ENCODE measurements at places on chromosomes 1 and 21. TPM values are rescaled to one million over a fixed set of nuclear protein-coding genes. Genes with fewer than 3 reads are reported as not detected.
A peak's percentile ranks its signal among the peaks of the same experiment; 100 is the strongest.

GRCh38 chr1:209023790-209024189 lies 559.7 kb upstream of the CAMK1G start:
- H3K27ac ChIP-seq = no peak overlapping the region
- no peak overlapping the region for H3K4me3 ChIP-seq
- no peaks in the 10 kb centered on the region for H3K27me3 ChIP-seq
- H3K36me3 ChIP-seq = no peaks in the 10 kb centered on the region

DNA sequence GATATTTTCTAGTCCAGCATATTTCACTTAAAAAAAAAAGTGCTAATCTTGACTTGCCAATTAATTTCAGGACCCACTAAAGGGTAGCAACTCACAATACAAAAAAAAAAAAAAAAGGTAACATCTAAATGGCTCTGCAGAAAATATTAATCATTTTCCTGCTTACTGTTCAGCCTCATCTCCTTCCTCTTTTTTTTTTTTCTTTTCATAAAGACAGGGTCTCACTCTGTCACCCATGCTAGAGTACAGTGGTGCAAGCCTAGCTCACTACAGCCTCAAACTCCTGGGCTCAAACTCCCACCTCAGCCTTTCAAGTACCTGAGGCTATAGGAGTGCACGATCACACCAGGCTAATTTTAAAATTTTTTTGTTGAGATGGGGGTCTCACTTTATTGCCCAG lies 30.4 kb downstream of the TTC13 start:
- no peak for DNase-seq
- H3K27me3 ChIP-seq = no peaks in the 10 kb centered on the region
- peaks cover 17% of the 10 kb centered on the region for H3K36me3 ChIP-seq
- no peaks in the 10 kb centered on the region for H3K4me1 ChIP-seq
- no peak overlapping the region for H3K4me3 ChIP-seq

GRCh38 chr1:6438047-6438525 lies 13.5 kb downstream of the ESPN start:
- DNase-seq = peak; percentile 52
- no peaks in the 10 kb centered on the region for H3K27me3 ChIP-seq
- H3K27ac ChIP-seq = no peak overlapping the region

- H3K4me3 ChIP-seq = peak overlapping the region; percentile 85
- peak overlapping the region; percentile 85 for H3K27ac ChIP-seq
- no peaks in the 10 kb centered on the region for H3K27me3 ChIP-seq
- H3K4me1 ChIP-seq = peaks cover 37% of the 10 kb centered on the region
- peaks cover 52% of the 10 kb centered on the region for H3K36me3 ChIP-seq
Measured at GRCh38 chr1:173479649-173480048, 2.5 kb downstream of the PRDX6 start.

DNA sequence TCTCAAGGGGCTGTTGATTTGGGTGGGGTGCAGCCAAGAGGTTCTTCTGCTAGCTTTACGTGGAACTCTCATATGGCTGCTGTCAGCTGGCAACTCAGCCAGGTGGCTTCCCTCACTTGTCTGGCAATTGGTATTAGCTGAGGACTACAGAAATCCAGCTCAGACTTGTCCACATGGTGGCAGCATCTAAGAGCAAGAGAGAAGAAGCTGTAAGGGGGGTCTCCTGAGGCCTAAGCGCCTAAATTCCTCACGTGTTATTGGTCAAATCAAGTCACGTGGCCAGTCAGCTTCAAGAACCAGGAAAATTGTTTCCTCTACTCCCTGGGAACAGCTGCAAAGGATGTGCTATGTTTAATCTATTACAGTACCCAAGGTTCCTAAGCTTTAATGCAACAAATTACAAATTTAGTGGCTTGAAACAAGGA lies 4.2 kb upstream of the DYRK3 start:
- H3K4me3 ChIP-seq = no peak overlapping the region
- H3K4me1 ChIP-seq = peaks cover 10% of the 10 kb centered on the region
- DNase-seq = peak; percentile 31

- no peaks in the 10 kb centered on the region for H3K36me3 ChIP-seq
- H3K4me3 ChIP-seq = no peak overlapping the region
- no peak for DNase-seq
- H3K27me3 ChIP-seq = peaks cover 17% of the 10 kb centered on the region
Measured at GRCh38 chr1:56917356-56917755, 48.5 kb downstream of the C8B start.

- peaks cover 26% of the 10 kb centered on the region for H3K36me3 ChIP-seq
- H3K4me3 ChIP-seq = no peak overlapping the region
- H3K27me3 ChIP-seq = no peaks in the 10 kb centered on the region
- no peak for DNase-seq
- no peak overlapping the region for H3K27ac ChIP-seq
Measured at GRCh38 chr1:119159111-119159510, 18.7 kb upstream of the WARS2 start.

DNA sequence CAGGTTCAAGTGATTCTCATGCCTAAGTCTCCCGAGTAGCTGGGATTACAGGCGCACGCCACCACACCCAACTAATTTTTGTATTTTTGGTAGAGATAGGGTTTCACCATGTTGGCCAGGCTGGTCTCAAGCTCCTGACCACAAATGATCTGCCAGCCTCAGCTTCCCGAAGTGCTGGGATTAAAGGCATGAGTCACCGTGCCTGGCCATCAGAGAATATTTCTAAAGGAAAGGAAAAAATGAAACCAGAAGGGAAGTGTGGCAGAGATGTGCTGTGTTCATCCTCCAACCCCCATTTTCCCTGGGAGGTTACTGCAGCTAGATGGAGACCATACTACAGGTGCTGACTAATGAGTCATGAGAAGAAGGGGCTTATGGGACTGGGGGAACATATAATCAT lies 964.1 kb downstream of the TTLL7 start:
- H3K36me3 ChIP-seq = no peaks in the 10 kb centered on the region
- no peak overlapping the region for H3K27ac ChIP-seq
- H3K4me3 ChIP-seq = no peak overlapping the region
- no peak for DNase-seq

DNA sequence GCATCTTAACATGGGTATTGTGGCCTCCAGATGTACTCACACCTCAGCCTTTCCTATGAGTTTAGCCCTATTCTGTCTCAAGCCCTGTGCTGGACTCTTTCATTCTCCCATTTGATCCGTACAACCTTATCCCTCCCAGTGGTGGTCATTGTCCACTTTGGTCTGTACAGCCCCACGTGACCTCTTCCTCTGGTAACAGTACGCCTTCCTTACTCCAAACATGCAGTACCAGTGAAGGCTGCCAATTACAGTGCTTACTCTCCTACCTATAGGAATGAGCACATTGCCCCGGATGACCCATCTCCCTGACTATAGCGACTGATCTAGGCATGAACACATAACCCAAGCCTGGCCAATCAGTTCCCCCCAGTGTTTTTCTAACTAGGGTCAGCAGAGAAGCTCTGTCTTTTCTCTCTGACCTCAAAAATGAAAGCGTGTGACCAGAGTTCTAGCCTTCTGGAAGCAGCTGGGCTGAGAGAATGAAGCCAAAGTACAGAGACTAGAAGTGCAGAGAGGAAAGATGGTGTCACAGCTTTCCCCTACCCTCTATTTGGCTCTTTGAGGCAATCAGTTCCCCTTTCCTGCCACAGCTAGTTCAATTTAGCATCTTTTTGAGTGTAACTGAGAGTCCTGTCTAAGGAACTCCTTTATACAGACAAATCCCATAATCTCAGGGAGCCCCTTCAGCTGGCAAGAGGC lies 9.9 kb upstream of the QSOX1 start:
- no peaks in the 10 kb centered on the region for H3K27me3 ChIP-seq
- no peak overlapping the region for H3K27ac ChIP-seq
- H3K36me3 ChIP-seq = no peaks in the 10 kb centered on the region
- no peak for DNase-seq

- no peak for DNase-seq
- no peak overlapping the region for H3K4me3 ChIP-seq
- H3K4me1 ChIP-seq = no peaks in the 10 kb centered on the region
- no peak overlapping the region for H3K27ac ChIP-seq
- H3K27me3 ChIP-seq = no peaks in the 10 kb centered on the region
Measured at GRCh38 chr21:44792702-44793591, 8.7 kb downstream of the UBE2G2 start.

DNA sequence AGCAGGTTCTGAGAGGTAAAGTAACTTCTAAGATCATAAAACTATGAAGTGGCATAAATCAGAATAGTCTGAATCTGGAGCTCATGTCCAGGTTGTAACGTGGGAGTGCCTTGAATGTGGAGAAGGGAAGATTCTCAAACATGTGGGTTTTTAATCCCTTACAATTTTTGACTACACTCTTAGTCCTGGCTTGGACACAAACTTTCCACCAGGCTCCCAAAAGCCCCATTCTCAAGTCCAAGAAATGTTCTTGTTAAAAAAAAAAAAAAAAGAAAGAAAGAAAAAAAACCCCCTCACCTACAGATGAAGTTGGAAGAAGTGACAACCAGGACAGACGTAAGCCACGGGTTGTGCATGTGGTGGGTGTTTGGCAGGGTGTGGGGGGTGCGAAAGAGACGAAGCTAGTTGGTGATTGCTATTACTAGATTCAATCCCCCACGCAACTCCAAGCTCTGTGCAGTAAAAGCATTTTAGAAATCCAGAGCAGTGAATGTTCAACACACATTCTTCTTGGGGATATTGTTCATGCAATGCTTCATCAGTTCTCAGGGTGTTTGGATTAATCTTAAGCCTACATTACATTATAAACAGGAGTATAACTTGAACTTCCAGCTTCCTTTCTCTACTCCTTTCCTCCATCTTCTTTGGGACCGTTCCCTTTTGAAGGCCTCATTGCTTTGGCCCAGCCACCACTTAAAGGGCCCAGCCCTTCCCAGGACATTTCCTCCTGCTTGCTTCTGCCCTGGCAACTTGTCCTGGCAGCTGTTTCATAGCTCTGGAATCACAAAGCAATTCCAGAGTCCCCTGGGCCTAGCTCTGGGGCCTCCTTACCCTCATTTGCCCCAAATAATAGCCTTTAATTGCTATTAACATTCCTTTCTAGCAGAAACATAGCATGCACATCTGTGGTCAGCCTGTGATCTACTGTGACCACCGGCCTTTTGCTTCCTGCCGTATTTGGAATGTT lies 41.8 kb downstream of the PHC2 start:
- peaks cover 9% of the 10 kb centered on the region for H3K4me1 ChIP-seq
- no peak overlapping the region for H3K27ac ChIP-seq
- H3K27me3 ChIP-seq = no peaks in the 10 kb centered on the region
- H3K4me3 ChIP-seq = no peak overlapping the region

DNA sequence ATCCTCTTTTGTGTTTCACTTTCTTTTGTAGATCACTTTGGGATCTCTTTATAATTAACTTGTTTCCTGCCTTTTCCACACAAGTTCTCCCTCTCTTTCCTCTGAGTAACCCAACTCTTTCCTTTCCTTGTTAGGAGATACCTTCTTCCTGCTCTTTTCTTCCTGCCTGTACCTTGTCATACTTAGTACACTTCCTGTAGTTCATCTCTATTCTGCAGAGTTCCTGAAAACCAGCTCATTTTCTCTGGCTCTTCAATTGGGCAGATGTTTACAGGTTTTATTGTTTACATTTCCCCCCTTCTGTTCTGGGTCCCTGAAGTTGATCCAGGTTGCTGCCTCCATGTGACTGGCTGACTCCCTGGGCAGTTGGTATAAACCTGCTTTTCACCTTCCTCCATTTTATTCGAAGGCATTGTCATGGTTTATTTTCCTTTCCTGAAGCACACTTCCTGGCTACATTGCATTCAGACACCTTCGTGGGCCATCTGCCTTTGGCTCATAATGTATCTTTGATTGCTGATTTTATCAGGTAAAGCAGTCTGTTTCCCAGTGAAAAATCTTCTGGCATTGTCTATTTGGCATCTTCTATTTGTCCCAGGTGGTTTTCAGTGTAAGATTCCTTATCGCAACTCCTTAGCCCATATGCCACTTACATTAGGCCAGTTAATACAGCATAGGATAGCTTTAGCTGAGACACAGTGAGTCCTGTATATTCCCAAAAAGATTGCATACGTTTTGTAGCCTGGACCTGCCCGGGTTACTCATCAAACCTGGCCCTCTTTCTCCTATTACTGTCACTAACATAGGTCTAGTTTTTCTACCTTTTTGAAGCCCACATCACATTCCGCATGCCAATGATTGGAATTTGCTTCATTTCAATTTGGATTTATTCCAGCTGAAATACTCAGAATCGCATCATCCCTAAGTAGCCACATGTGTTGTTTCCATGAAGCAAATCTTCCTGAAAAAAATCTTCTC lies 15.4 kb downstream of the CTH start:
- H3K27ac ChIP-seq = no peak overlapping the region
- H3K4me3 ChIP-seq = no peak overlapping the region
- H3K27me3 ChIP-seq = no peaks in the 10 kb centered on the region
- no peak for DNase-seq

- H3K27me3 ChIP-seq = no peaks in the 10 kb centered on the region
- peaks cover 13% of the 10 kb centered on the region for H3K4me1 ChIP-seq
Measured at GRCh38 chr1:205124726-205125125, 2.9 kb upstream of the RBBP5 start.

DNA sequence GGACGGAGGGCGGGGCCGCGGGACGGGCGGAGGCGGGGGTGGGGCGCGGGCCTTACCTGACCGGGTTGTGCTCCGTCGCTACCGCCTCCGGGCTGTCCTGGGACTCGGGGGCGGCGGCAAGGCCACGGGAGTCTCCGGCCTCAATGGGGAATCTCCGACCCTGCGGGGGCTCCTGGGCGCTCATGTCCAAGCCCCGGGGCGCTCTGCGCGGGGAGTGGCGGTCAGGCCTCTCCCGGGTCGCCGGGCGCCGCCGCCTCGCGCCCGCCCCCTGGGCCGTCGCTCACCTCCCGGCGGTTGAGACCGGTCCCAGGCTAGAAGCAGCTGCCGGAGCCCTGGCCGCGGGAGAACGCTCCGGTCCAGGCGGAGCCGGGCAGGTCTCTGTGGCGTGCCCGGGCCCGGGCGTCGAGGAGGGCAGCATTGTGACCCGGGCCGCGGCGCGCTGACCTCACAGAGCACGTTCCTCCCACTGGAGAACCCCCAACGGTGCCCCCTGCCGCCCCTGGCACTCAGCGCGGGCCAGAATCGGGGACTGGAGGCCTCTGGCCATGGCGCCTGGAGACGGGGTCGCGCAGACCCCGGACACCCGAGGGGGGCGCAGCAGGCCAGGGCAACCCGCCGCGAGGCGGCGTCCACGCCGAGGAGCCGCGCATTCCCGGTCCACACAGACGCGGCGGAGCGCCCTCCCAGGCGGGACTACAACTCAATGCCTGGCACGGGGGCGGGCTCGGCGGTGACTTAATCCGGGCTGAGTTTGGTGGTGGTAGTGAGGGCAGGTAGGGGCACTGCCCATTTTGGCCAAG lies 411 bp downstream of the FAM229A start:
- H3K27ac ChIP-seq = no peak overlapping the region
- H3K36me3 ChIP-seq = peaks cover 3% of the 10 kb centered on the region
- H3K27me3 ChIP-seq = no peaks in the 10 kb centered on the region
- DNase-seq = no peak
- H3K4me3 ChIP-seq = peak overlapping the region; percentile 27

- H3K27ac ChIP-seq = no peak overlapping the region
- no peak overlapping the region for H3K4me3 ChIP-seq
- no peaks in the 10 kb centered on the region for H3K4me1 ChIP-seq
- DNase-seq = no peak
Measured at GRCh38 chr1:71298633-71299032, 217.8 kb upstream of the ZRANB2 start.

DNM3 gene
- total RNA-seq = 1.7 TPM

ETNK2 gene
- total RNA-seq = 16.3 TPM

ANKRD65 gene
- 14.7 TPM for total RNA-seq

ELOVL1 gene
- total RNA-seq = 131 TPM

NHLH2 gene
- not detected for total RNA-seq

MROH9 gene
- total RNA-seq = not detected

FAM177B gene
- not detected for total RNA-seq

VHLL gene
- total RNA-seq = not detected

OR2T2 gene
- total RNA-seq = not detected

ICOSLG gene
- total RNA-seq = 2.9 TPM

TCHHL1 gene
- total RNA-seq = not detected

RGL1 gene
- total RNA-seq = 2.1 TPM

CCDC30 gene
- 10.2 TPM for total RNA-seq

RHD gene
- total RNA-seq = not detected

RGS18 gene
- total RNA-seq = not detected

All from PC-9 (cell line).